ENCODE measurements at places on chromosomes 12 and 14. TPM values are rescaled to one million over a fixed set of nuclear protein-coding genes. Genes with fewer than 3 reads are reported as not detected.

The RIPK3 gene
- total RNA-seq = not detected

The CRIP2 gene
- total RNA-seq = 92.8 TPM

The P2RX2 gene
- total RNA-seq = not detected

The C12orf76 gene
- total RNA-seq = 5.4 TPM

The KRT85 gene
- not detected for total RNA-seq

The TGM1 gene
- 1.2 TPM for total RNA-seq

The KCNMB4 gene
- total RNA-seq = 0.18 TPM

The KSR2 gene
- total RNA-seq = 0.66 TPM

The PTPRQ gene
- 0.03 TPM for total RNA-seq

The CLECL1 gene
- total RNA-seq = not detected

The KRT4 gene
- 2.3 TPM for total RNA-seq

The TEX52 gene
- total RNA-seq = not detected

The NELL2 gene
- total RNA-seq = not detected

The AACS gene
- 17.9 TPM for total RNA-seq

The LHX5 gene
- total RNA-seq = not detected

The ADGRD1 gene
- total RNA-seq = 0.57 TPM

The RTN1 gene
- total RNA-seq = not detected

The ADCY4 gene
- total RNA-seq = not detected

The ITGB7 gene
- total RNA-seq = 0.56 TPM

The SSPN gene
- 0.38 TPM for total RNA-seq

The NTS gene
- 81.3 TPM for total RNA-seq

The ANO4 gene
- not detected for total RNA-seq

The CCDC197 gene
- not detected for total RNA-seq

The MLF2 gene
- 311 TPM for total RNA-seq

The DNAH10 gene
- 0.36 TPM for total RNA-seq

The CACNB3 gene
- 31.2 TPM for total RNA-seq

The DNAL1 gene
- 10.5 TPM for total RNA-seq

The RDH12 gene
- 0.13 TPM for total RNA-seq

The CCDC88C gene
- total RNA-seq = 6.2 TPM

The HOXC9 gene
- total RNA-seq = 10.6 TPM

The C2CD5 gene
- total RNA-seq = 12.7 TPM

The CLEC4A gene
- not detected for total RNA-seq

The HDAC7 gene
- 53.2 TPM for total RNA-seq

The LMNTD1 gene
- total RNA-seq = not detected

The ITPR2 gene
- 2.0 TPM for total RNA-seq

The GOLT1B gene
- 87.8 TPM for total RNA-seq

The CDCA3 gene
- 83.5 TPM for total RNA-seq

The INSM2 gene
- total RNA-seq = 0.02 TPM

The DIO3 gene
- total RNA-seq = not detected

The GLIPR1L1 gene
- total RNA-seq = not detected

The PTPRB gene
- total RNA-seq = 1.1 TPM

The ABCD2 gene
- total RNA-seq = not detected

The SLCO1B1 gene
- total RNA-seq = 0.26 TPM

The NOS1 gene
- 0.52 TPM for total RNA-seq

The DTX1 gene
- total RNA-seq = 0.32 TPM

The PRH2 gene
- not detected for total RNA-seq

The GARIN6 gene
- total RNA-seq = not detected
